ENCODE measurements at places on chromosomes 4 and X.

GRCh38 chr4:8912089-8912455 is 40.4 kb upstream of the HMX1 start:
- no peak for DNase-seq

DNA sequence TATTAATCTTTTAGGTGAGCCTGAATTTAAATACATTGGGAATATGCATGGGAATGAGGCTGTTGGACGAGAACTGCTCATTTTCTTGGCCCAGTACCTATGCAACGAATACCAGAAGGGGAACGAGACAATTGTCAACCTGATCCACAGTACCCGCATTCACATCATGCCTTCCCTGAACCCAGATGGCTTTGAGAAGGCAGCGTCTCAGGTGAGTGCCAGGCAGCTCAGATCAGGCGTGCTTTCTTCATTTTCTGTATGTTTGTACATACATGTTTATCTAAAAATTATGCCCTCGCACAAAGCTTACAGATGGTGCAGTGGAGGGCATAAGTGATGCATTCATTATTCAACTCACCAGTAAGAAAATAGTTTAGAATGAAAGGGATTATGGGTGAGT is 85.6 kb downstream of the CPE start:
- no peak for DNase-seq

DNA sequence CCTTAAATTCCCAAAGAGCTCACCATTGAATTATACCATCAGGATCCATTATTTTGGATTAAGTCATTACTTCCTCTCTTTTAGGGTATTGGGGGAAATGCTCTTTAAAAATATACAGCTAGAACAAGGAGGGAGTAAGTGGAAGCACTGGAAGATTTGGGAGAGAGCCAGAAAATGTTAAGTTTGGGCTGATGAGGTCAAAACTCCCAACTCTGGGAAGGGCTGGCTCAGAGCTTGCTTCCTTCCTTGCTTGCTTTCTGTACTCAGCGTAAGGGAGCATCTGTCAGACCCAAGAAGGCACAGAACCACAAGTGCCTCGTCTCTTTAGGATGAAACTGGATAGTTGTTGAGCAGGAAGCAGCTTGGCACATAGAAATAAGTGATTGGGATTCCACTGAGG is 138.2 kb downstream of the GUCY2F start:
- DNase-seq: no peak

DNA sequence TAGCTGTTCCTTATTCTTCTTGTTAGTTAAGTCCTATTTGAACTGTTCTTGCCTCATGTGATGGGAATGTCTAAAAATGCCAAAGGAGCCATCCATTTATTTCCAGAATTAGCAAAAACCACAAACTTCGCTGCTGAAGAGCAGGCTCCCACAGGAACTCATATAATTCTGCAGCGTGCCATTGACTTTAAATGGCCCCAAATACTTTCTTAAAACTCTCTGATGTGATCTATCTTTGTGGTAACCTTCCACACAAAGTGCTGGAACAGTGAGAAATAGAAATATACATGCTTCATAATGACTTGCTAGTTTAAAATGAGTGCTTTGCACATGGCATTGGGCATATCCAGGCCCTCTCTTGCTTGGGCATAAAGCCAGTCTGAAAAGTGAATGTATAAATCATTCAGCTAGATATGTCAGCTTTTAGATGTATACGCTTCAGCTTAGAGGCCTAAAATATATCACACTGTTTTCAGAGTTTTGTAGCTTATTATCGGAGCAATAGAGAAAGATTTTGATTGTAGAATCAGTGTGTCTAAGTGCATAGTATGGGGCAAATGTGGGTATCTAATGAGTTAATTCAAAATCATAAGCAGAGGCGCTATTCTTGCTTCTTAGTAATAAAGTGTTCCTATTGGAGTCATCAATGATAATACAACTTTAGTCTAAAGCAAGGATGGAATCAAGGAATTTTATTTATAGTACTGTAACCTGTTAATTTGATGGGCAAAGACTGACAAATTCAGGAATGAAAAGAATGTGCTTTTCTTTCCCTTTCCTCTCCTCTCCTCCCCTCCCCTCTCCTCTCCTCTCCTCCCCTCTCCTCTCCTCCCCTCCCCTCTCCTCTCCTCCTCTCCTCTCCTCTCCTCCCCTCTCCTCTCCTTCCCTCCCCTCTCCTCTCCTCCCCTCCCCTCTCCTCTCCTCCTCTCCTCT is 392.2 kb upstream of the ZFP42 start:
- DNase-seq: no peak

- DNase-seq: no peak
These were observed 260.5 kb upstream of the DDX53 start for GRCh38 chrX:22739276-22739675.

DNA sequence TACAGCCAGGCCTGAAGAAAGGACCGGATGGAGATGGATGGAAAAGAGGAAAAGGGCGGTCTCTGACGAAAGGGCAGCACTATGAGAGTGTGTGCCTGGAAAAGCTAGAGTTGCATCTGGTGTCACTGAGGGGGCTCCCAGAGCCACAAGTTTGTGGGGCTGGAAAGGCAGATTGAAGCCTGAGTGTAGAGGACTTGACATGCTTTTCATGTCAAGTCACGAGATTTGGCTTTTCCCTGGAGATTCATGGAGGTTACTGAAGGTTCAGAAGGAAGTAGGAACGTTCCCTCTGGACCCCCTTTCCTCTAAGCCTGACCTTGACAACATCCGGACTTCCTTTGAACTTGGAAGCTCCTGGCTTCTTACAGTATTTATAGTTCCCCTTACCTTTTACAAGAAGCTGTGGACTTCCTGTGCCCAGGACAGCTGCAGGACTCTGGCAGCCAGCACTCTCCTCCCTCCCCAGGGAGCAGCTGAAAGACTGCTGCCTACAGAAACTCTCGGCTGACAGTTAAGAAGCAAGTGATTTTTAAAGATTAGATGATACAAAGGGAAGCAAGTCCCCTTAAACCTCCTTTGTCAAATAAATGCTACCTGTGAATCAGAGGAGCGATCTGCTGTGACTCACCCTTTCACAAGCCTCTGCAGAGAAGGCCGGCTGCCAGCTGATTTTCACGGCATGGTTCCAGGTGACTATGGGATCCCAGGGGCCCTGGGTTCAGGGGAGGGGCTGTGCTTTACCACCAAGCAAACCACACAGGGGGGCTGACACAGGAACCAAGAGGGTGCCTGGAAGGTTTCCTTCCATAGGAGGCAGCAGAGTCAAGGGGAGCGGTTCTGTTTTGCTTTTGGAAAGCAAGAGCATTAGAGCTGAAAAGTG is 72.9 kb upstream of the STIM2 start:
- no peak for DNase-seq

DNA sequence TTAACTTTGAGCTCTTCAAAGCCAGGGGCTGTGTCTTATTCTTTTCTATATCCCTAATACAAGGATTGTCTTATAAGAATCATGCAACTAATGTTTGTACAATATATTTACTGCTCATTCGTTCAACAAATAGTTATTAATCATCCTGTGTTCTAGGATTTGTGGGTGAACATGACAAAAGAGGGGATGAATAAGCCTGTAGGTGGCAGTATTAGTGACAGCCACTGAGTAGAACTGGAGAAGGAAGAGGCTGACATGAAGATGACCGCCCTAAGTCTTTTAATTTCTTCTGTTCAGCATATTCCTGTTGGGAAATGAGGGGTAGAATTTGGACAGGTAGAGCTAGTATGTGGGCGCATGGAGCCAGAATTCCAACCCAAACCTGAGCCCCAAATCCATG is 11.9 kb upstream of the LINC00632 start:
- DNase-seq: no peak

- no peak for DNase-seq
These were observed 274 bp upstream of the ERVMER34-1 start for GRCh38 chr4:52751487-52751911.

Data from activated gamma-delta T cell treated with anti-CD3 and anti-CD28 coated beads, Interleukin-2, amount 50 U/mL, for 16 hours (primary cell).